Diencephalon (tissue), 1 donor: ENCODE measurements at places on chromosomes 5 and 9. TPM values are rescaled to one million over a fixed set of nuclear protein-coding genes. Genes with fewer than 3 reads are reported as not detected.

HARS2 gene
- 28.1 TPM for total RNA-seq

PPP2CA gene
- total RNA-seq, result 149 TPM

CBY3 gene
- total RNA-seq, result 0.46 TPM

GARIN3 gene
- total RNA-seq, result not detected
